ENCODE measurements at places on chromosomes 12 and 14.

- DNase-seq: no peak
Measured at GRCh38 chr12:96870946-96871345, 36.1 kb upstream of the NEDD1 start.

- DNase-seq: no peak
Measured at GRCh38 chr12:53010955-53011354, 4.7 kb downstream of the EIF4B start.

DNA sequence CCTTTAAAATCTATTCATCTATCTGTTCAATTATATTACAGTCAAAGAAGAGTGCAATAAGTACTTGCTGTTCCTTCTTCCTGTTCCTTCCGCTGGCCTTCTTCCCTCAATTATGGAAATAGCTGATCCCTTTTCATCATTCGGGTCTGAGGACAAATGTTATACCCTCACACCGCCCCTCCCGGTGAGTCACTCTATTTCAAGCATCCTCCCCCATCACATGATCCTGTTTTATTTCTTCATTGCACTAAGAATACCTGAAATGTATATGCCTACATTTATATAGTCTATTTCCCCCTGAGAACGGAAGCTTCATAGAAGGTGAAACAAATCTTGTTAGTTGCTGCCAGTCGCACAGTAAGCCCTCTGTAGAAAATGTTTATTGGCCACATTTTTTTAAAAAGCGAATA, 2.5 kb downstream of the SLC38A1 start:
- no peak for DNase-seq

GRCh38 chr14:86057018-86057667, 527.2 kb downstream of the FLRT2 start:
- no peak for DNase-seq

- no peak for DNase-seq
Measured at GRCh38 chr14:48826058-48826457, 760.1 kb downstream of the RPS29 start.

GRCh38 chr14:23447361-23448350, 12.2 kb upstream of the MYH7 start:
- no peak for DNase-seq

DNA sequence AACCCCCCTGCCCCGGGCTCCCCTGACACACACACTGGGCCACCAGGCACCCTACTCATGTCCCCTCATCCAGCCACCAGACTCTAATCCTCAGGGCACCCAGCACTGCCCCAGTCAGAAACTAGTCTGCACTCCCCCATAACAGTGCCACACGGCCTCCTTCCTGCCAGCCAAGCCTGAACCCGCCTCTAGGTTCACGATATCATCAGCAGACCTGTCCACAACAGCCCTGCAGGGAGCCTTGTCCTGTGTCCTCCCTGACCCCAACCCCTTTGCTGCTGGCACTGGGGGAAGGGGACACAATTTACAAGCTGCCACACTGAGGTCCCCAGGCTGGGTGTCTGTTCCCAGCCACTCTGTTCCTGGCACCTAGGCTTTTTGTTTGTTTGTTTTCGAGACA, 33.6 kb downstream of the LTBP2 start:
- no peak for DNase-seq

- peak; percentile 65 for DNase-seq
Measured at GRCh38 chr14:95609398-95609990, 74.6 kb downstream of the GLRX5 start.

DNA sequence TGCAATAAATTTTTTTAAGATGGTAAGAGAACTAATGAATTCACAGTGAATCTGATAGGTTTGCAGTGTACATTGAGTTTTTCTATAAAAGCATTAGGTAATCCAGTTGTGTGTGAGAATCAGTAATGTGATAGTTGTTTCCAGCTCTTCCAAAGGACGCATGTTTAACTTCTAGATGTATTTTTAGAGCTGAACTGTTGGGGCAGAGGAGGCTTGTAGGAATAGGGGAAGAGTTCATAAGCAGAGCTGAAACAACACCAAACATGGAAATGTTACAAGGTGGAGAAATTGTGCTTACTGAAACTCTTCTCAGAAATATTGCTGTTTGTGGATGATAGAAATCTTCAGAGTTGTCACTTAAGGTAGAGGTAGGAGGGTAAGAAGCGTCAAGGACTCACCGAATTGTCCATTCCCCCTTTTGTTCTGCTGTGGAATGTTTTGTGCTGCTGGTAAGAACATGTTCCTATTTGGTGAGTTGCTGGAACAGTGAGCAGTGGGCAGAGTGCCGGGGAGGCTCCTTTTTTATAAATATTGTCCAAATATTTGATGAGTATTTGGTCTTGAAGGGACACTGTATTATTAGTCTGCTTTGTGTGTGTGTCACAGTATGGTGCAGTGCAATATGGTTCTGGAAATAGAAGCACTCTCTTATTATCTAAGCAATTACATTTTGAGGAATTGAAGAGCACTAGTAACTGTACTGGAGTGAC, 76.7 kb downstream of the ANO6 start:
- DNase-seq: no peak

DNA sequence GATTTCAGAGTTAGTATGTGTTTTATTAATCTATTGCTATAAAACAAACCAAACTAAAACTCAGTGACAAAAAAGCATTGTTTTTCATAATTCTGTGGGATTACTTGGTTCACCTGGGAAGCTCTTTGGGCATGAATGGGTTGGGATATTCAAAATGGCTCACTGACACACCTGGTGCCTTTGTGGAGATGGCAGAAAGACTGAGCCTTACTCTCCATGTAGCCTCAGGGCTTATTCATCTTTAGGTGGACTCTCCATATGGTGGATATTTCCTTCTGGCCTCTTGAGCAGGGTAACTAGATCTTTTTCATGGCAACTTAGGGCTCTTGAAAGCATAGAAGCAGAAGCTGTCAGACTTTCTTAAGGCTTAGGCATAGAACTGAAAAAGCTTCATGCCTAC, 1102.8 kb upstream of the SEL1L start:
- no peak for DNase-seq

- no peak for DNase-seq
Measured at GRCh38 chr12:1635301-1636095, 6.5 kb downstream of the WNT5B start.

GRCh38 chr14:93870377-93870776, 56.8 kb upstream of the FAM181A start:
- no peak for DNase-seq

GRCh38 chr14:91142214-91142668, 28.4 kb downstream of the DGLUCY start:
- DNase-seq: no peak

GRCh38 chr12:106188256-106188655, 49.5 kb upstream of the NUAK1 start:
- no peak for DNase-seq

DNA sequence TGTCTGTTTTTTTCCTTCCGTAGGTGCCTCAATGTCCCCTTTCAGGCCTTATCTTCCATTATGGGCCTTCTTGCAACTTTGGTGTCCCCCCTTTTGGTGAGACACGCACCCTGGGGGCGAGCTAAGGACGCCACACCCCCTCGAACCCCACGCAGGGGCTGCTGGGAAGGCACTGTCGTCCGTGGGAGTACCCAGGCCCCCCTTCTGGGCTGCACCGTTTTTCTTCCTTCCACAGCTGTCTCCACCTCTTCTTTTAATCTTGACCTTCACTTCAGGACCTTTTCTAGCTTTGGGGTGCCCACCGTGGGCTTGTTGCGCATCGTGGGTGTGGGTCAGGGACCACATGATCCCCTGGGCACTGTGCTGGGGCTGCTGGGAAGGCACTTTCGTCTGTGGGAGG, 271.8 kb downstream of the ALG10 start:
- peak; percentile 7 for DNase-seq

GRCh38 chr12:124566997-124567672, at the start of gene NCOR2:
Gene NCOR2 (minus strand): TSS chr12:124567612. CDS start chr12:124495251, 72,361 bp downstream.
- DNase-seq: peak; percentile 66

DNA sequence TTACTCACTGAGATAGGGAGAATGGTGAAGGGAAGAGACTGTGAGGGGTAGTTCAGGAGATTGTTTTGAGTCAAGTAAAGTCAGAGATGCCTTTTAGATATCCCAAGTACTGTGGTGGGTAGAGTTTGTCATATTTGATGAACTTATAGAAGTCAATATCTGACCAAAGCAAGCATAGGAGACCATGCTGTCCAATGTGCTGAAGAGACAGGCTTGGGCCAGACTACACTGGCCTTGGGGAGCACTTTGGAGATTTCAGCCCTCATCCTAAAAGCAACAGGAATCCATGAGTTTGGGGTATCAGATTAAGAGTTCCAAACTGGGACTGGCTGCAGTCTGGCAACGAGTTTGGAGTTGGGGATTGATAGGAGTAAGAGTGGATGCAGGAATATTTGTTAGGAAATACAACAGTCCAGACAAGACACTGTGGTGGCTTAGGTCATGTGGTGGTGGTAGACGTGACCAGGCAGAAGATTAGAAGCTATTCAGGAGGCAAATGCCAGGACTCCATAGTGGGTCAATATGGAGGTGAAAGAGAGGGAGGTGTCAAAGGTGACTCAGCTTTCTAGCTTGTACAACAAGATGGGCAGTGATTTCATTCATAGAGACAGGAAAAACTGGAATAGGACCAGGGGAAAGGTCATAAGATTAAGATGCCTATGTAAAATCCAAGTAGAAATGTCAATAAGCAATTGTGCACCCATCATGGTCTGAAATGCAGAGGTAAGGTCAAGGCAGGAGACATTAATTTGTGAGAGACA, 81.9 kb downstream of the FAR2 start:
- no peak for DNase-seq

- DNase-seq: no peak
Measured at GRCh38 chr12:59742841-59743240, 147.0 kb downstream of the SLC16A7 start.

- no peak for DNase-seq
Measured at GRCh38 chr12:68180792-68181744, 21.5 kb upstream of the IFNG start.

DNA sequence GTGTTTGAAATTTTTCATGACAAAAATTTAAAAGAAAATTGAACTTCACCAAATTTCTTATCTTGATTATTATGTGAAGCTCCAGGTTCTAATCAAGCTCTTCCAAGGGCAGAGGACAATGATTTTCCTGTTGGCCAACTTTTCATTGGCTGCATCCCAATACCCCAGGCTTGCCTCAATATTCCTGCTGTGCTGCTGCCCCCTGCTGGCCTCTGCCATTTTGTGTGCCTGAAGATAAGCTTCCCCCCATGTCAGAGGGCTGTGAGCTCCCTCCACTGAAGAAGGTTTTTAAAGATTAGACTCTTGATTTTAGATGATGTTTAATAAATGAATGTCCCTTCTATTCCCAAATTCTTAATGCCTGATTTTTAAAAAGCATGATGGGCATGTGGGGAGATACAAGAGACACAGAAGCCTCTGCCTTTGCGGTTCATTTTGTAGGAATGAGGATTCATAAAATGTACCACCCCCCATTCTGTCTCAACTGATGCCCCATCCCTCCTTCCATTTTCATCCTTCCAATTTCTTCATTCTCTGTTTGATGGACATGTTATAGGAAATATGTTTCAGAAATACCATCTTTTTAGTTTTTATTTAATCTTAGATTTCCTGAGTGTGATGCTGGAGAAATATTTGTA, 76.7 kb upstream of the RGS6 start:
- DNase-seq: peak; percentile 50

DNA sequence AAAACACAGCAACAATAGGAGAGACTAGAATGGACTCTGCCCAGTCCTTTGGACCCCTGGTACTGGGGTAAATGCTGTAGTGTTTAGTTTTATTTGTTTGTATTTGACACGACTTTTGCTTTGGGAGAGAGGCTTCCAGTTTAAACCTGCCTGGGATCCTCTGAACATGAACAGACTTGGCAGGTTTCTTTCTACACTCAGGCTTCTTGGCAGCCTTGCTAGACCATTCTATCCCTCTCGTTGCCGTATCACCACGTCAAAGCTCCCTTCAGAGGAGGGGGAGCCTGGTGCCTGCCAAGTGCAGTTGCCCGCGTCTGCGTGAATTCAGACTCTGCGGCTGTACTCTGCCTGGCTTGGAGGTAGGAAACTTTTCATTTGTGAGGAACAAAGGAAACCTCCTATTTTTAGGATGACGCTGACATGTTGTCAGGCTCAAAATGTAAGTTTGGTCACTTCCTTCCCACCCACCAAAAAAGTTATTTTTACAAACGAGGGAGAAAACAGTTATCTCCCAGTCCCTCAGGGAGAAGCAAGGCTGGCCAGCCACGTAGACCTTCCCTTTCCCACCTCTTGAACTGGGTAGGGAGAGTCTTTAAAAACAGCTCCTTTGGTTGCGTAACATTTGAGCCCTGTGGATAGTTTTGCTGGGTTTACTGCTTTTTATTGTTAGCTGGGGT, 25.9 kb downstream of the CD9 start:
- no peak for DNase-seq

DNA sequence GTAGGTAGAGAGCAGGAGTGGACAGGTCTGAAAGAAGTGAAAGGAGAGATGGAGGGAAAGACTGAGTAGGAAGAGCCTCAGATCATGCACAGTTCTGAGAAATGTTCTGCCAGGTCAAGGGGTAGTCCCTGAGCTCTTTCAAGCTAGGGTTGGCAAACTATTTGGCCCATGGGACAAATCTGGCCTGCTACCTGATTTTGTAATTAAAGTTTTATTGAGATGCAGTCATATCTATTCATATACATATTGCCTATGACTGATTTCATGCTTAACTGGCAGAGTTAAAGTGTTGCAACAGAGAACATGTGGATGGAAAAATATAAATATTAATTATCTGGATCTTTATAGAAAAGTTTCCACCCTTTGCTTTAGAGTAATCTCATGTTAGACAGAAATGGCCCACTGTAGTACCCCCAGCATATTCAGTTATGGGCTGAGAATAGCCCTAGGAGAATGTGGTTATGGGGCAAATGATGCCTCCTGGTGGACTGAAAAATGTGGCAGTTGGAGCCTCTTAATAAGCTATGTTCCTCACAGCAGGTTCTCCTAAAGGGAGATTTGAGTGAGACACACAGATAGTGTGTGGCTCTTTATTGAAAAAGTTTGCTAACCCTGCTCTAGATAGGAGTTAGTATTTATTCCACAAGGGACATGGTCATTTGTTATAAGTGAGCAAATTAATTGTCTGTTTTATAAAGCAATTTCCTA, 476.9 kb downstream of the LRIG3 start:
- no peak for DNase-seq

DNA sequence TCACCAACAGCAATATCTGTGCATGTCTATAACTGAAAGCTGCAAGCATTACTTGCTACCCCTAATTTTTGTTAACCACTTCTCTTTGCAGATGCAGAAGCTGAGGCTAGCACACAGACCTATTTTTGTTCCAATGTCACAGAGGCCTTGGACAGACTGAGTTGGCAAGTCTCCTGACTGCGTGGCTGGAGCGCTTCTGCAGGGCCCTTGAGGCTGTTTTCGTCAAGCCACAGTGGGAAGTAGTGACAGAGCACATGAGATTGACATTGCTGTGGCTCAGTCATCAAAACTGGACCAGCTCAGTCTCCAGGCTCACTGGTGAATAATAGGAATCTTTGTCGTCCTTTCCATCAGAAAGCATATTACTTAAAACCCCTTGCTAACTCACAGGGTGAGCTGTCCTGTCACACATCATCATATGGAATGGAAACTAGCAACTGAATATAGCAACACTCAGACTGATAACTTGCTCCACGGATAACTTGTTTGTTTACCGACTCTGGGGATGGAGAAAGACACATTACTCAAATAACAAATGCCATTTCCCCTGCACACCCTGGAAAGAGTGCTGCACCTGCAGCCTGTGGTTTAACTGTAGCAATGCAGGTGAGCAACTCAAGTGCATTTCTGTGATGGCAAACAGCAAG, 43.6 kb upstream of the DDX11 start:
- no peak for DNase-seq

- no peak for DNase-seq
Measured at GRCh38 chr12:107007411-107007810, 20.5 kb upstream of the MTERF2 start.

GRCh38 chr12:56375598-56376434, 13.2 kb upstream of the APOF start:
- DNase-seq: no peak

- no peak for DNase-seq
Measured at GRCh38 chr14:46323404-46323762, 328.2 kb downstream of the RPL10L start.

All from mesothelial cell of epicardium (in vitro differentiated cells).